ENCODE measurements at places on chromosomes 4 and X.

DNA sequence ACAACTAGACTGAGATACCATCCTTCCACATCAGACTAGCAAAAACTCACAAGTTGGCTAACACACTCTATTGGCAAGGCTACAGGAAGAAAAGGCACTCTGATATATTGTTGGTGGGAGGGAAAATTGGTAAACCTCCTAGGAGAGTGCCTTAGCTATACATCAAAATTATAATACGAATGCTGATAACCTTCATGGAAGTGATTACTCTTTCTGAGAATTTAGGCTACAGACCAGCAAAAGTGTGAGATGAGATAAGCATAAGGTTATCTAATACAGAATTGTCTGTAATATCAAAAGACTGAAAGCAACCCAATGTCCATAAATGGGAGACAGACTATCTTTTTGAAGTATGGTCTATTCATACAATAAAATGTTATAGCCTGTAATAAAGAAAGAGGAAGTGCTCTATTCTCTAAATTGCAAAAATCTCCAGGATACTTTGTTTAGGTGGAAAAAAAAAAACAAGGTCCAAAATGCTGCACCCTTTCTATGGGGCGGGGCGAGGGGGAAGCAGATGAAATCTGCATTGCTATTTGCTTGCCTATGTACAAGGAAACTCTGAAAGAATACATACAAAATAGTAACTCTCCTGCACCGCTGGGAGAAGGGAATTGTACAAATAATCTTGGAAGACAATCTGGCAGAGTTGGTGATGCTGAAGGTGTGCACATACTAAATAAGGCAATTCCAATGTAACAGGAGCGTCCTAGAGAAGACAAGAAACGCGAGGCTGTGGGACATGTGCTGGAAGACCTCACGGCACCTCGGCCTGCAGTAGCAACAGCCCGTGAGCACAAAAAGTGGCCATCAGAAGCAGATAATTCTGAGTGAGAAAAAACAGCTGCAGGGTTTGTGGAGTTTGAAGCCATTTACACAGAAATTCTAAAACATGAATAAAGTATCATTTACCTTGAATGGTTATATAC lies 109.7 kb downstream of the AFAP1 start:
- no peak for DNase-seq

DNA sequence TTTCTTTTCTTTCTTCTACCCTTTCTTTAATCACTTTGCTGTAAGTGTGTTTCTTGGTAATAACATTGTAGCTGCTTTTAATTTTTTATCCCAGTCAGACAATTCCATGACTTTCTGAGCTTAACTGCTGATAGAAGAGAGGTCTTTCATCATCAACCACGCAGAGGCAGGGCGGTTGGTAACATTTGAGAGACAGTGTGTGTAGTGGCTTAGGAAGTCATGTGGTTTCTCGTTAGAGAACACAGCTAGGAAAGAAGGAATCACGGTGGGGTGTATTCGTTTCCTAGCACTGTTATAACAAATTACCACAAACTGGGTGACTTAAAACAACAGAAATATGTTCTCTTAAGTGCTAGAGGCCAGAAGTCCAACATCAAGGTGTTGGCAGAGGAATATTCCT lies 11.5 kb downstream of the PRPS2 start:
- DNase-seq, result no peak

DNA sequence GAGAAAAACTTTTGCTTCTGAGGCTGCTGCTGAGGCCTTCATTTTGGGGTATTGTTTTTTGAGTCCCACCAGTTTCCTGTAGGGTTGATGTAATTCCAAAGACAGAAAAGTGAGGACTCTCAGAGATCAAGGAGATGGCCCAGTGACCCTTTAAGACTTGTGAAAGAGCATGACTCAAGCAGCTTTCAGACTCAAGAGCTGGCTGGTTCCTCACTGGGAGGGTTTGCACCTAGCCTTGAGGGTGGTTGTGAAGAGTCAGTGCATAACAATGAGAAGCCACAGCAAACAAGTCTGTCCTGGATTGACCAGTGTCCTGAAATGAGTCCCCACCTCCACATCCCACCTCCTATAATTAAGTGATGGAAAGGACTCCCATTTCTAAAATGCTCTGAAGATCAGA lies 89.2 kb downstream of the NHS start:
- DNase-seq, result no peak

DNA sequence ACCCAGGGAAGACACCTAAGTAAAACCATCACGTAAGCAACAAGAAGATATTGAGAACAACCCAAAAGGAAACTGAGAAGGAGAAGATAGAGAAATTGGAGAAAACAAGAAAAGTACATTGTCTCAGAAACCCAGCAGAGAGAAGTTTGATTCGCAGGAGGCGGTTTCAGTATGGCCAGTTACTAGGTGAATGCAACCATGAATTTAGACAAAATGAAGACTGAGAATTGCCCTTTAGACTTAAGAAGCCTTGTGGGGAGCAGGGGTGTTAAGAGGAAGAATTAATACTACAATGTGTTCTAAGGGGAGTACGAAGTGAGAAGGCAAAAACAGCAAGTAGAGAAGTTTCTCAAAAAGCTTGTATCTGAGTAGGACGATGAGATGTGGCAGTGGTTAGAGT lies 229.3 kb upstream of the NEIL3 start:
- DNase-seq, result no peak

GRCh38 chrX:94401426-94401825 lies 727.4 kb downstream of the FAM133A start:
- no peak for DNase-seq

All from stimulated activated CD4-positive, alpha-beta T cell treated with anti-CD3 and anti-CD28 coated beads, TNF-alpha, amount 100 ng/mL, for 24 hours (primary cell).